Cortex of kidney (tissue), 1 donor: ENCODE measurements at places on chromosomes 13 and 19.

- DNase-seq = no peak
Measured at GRCh38 chr13:42041684-42042035, 6.8 kb upstream of the DGKH start.

DNA sequence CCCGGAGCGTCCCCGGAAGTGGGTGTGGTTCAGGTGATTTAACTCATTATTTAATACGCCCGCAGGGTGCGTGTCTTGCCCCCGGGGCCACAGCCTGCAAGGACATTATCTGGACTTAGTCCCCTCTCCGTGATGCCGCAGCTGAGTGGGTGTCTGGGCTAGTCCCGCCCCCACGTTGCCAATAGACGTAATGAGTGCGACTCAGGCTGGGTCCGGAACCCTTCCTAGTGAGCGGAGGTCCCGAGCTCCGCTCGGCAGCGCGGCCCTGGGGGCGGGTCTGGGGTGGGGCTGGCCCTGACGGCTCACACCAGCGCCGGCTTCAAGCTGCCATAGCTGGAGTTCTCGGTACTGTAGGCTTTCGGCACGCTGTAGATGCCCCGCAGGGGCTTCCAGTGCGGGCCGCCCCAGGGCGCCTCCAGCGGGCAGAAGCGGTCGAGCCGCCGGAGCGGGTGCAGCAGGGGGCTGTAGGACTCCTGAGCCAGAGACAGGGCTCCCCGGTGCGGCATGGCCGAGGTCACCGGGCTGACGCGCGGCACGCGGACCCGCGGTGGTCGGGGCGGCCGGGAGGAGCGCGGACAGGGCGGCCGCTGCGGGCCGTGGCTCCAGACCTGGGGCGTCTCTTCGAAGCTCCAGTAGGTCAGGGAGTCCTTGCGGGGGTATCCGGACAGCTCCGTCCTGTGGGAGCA, 918 bp upstream of the LHB start:
- DNase-seq = no peak

GRCh38 chr13:97000295-97000925, 6.1 kb upstream of the OXGR1 start:
- DNase-seq = no peak

DNA sequence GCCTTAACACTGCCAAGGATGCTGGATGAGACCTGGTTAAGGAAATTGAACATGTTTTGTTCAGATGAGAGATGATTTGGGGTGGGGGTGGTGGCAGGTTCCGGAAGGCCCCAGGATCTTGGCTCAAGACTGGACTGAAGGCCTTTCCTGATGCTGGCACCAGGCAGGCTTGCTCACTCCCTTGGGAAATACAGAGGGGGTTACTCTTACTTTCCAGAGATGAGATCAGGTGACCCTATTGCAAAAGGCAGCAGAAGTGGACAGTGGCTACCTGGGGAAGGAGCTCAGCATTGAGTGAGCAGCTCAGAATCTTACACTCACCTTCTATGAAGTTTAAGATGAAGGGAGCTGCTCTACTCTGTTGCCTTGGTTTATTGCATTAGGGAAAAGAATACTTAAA, 10.8 kb downstream of the GATAD2A start:
- DNase-seq = no peak

GRCh38 chr19:5360003-5360780, 19.6 kb upstream of the PTPRS start:
- DNase-seq = no peak
